Large intestine (tissue), 12 donors: ENCODE measurements at places on chromosomes 2 and 18. TPM values are rescaled to one million over a fixed set of nuclear protein-coding genes. Genes with fewer than 3 reads are reported as not detected.

DNA sequence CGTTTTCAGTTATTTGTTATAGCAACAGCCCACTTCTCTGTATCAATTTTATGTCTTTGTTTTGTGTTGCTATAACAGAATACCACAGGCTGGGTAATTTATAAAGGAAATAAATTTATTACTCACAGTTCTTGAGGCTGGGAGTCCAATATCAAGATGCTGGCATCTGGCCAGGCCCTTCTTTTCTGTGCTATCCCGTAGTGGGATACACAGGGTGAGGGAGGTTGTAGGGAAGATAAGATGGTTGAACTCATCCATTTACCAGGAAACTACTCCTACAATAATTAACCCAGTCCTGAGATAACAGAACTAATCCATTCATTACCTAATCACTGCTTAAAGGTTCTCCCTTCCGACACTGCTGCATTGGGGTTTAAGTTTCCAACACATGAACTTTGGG lies 220.7 kb downstream of the TPGS2 start:
- peak; percentile 51 for DNase-seq

GRCh38 chr18:60053747-60054304 lies 154.0 kb downstream of the PMAIP1 start:
- DNase-seq = peak; percentile 37

DNA sequence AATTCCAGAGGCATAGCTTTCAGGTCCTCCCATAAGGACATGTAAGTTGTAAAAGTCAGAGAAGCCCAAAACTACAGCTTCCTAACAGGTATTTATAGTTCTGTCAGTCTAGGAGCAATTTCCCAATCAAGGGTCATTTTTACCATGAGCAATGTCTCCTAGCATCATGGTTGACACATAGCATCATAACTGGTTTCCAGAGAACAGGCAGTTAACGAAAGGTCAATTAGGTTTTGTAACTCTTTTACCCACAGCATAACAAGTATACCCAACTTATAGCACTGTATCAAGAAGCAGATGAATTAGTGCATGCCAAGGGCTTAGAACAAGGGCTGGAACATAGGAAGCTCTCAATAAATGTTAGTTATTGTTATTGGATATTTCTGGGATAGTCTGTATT lies 110.1 kb downstream of the MREG start:
- no peak for DNase-seq

GRCh38 chr2:149040451-149040850 lies 2.0 kb downstream of the LYPD6B start:
- DNase-seq = no peak

GRCh38 chr2:61588566-61588965 lies 50.4 kb upstream of the XPO1 start:
- DNase-seq = no peak

GRCh38 chr2:25558262-25558661 lies 115.1 kb downstream of the DTNB start:
- peak; percentile 9 for DNase-seq

- no peak for DNase-seq
Measured at GRCh38 chr2:2083113-2083758, 247.8 kb downstream of the MYT1L start.

- no peak for DNase-seq
Measured at GRCh38 chr18:47246027-47246971, 5.2 kb downstream of the SKOR2 start.

DNA sequence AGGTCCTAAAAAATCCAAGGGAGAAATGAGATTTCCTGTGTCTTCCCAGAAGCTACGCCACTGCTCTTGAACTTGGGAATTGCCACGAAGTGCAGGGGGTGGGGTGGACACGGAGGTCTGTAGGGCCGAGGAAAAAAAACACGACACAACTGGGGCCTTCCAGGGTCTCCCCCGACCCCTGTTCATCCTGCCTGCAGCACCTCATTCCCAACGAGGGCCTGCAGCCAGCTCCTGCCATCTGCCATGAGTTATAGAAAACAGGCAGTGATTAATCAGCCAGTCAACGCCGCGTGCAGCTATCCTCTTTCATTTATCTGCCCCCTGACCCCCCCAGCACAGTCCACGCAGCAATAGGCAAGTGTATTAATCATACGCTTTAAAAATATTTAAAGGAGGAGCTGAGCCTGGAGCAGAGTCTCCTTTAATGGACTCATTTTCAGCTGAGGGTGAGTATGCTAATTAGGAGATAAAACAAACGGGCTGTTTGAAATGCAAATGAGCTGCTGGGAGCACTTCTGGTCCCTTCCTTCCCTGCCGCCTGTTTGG lies 209.9 kb downstream of the TFCP2L1 start:
- peak; percentile 41 for DNase-seq

DNA sequence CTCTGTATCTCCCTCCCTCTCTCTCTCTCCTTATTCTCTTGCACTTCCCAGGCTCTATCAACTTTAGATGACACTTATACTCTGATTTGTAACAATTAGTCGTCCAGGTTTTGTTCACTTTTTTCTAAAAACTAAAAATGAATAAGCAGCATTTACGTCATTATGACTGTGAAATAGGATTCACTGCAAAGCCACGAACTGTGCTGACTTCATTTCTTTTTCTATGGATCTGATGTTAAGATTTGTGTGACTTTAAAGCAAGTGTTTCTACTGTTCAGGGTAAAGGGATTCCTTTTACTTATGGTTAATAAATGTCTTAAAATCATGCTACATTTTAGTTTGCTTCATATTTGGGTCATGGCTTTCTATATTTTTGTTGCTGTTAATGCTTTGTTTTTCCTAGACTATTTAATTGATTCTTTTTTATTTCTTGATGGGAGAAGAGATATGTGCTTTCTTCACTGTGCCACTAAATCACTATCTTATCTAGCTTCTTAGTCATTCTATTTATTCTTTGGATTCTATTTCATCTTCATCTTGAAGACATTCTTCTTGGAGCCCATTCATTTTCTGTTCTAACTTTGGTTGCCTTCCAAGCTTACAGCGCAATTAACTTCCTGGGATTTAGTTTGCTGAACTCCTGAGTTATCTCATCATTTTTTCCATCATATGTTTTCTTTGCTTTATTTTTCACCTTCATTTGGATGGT lies 480.4 kb upstream of the TRIB2 start:
- no peak for DNase-seq

GRCh38 chr2:48471048-48471474 lies 58.9 kb upstream of the STON1 start:
- peak; percentile 84 for DNase-seq

- DNase-seq = no peak
Measured at GRCh38 chr2:24885221-24886125, 34.6 kb downstream of the ADCY3 start.

- DNase-seq = no peak
Measured at GRCh38 chr18:12621742-12622306, 36.1 kb downstream of the SPIRE1 start.

DNA sequence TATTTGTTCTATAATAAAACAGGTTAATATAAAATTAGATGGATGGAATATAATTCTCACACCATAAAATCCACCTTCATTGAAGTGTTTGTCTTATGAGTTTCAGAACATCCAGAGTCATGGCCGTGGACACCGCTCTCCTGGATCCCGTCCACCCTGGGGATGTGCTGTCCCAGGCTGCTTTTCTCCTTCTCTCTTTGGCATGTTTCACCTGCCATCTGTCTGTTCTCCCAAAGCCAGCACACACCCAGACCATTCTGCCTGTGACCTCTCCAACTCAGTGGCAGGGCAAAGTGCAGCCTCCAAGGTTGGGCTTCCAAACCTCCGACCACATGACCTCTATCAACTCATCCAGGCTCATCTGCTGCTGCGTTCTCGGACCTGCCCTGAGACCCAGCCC lies 104.7 kb downstream of the MYT1L start:
- no peak for DNase-seq

DNA sequence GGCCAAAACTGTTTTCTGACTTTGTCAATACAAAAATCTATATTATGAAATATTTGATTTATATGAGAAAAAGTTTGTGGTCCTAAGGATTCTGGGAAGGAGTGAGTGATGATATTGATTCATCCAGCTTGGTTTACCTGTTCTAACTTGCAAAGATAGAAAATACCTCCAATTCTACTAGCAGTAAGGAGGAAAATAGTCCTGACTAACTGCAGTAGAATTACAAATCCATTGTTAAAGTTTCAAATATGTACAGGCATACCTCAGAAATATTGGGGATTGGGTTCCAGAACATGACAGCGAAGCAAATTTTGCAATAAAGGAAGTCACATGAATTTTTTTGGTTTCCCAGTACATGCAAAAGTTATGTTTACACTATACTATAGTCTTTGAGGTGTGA lies 158.8 kb upstream of the CYRIA start:
- no peak for DNase-seq

- DNase-seq = no peak
Measured at GRCh38 chr18:45805551-45805950, 19.9 kb upstream of the SIGLEC15 start.

DNA sequence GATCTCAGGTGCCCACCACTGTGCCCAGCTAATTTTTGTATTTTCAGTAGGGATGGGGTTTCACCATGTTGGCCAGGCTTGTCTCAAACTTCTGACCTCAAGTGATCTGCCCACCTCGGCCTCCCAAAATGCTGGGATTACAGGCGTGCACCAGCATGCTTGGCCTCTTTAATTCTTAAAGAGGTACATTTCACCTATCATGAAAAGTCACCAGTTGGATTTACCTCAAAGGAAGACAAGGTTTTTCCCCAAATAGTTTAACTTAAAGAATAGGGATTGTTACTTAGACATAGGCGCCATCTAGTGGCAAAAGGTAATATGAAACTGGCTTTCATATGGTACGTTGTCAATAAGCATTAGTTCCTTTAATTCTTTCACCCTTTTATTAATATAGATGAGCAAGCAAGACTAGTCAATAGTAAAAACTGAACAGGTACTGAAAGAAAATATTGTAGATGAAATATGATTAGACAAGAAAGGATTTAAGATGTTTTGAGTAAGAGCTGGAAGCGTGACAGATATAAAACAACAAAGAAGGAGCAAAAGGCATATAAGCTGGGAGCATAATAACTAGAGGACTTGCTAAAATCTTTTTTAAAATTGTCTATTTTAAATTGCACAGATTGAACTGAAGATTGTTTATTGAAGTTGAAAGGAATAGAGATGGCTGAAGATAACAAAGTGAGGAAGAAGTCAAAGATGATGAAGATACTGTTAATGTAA lies 35.0 kb upstream of the PSMD14 start:
- DNase-seq = no peak

- DNase-seq = no peak
Measured at GRCh38 chr2:73770725-73771124, 9.2 kb downstream of the DUSP11 start.

- DNase-seq = no peak
Measured at GRCh38 chr2:179022685-179023084, 27.3 kb downstream of the CCDC141 start.

DNA sequence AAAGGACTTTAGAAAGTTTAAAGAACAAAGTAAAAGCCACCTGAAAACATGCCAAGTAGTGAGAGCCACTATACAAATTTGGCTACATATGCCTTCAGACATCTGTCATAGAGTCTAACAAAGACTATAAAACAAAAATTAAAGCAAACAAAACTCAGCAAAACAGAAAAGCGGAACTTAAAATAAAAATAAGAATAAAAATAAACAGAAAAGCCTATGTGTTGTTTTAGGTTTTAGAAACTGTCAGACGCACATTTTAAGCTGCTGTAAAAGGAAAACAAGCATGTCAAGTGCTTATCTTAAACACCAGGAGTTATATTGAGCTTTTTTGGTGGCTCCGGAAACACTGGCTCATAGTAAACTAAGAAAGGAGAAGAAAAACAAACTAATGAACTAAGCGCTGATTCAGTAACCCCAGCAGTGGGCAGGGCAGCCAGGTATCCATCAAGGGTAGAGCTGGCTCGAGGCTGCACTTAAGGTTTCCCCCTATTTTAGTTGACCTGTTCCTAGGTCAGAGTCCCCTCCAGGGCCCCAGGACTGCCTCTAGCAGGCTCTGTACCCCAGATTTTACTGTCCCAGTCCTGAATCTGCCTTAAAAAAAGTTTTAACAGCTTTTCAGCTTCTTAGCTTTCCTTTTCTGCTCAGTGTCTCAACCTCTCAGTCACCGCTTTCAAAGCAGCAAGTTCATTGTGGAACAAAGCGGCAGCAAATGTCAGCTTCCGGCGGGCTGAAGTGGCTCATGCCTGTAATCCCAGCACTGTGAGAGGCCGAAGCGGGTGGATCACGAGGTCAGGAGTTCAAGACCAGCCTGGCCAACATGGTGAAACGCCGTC lies 15.4 kb upstream of the RMC1 start:
- DNase-seq = no peak

- DNase-seq = no peak
Measured at GRCh38 chr2:83613178-83613577, 845.9 kb downstream of the SUCLG1 start.

DNA sequence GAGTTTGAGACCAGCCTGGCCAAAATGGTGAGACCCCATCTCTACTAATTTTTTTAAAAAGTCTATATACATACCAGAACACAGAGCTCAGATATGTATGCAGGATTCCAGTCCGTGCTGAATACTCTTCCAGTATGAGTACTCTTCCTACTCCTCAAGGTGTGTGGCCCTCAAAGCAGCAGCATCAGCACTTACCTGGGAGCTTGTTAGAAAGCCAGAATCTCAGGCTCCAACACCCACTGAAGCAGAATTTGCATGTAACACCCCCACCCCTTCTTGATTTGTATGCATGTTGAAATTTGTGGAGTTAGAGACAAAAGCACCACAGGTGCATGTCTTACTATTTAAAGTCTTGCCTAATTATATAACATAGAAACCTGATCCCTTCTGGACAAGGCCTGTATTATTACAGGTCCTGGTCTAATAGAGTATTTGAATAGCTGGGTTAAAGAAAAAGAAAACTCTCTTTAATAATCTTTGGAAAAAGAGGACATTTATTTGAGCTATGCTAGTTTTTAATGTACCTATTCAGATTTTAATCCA lies 50.3 kb upstream of the NFE2L2 start:
- DNase-seq = no peak

DNA sequence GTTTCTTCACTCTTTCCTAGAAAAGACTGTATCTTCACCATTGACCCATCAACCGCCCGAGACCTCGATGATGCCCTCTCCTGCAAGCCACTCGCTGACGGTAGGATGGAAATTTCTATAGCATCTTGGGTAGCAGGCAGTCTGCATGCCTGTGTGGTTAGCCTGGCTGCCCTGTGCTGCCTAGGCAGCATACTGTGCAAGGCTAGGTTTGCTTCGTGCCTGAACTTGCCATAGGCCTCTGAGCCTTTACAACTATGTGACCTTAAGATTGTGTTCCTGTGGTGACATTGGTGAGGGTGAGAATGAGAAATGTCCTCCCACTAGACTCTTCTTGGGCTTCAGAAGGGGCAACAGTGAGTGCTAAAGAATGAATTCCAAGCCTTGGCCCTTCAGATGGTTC lies 168.2 kb upstream of the ALPP start:
- no peak for DNase-seq

- DNase-seq = no peak
Measured at GRCh38 chr2:80348078-80348477, 43.5 kb upstream of the LRRTM1 start.

The DNAH6 gene
- polyA plus RNA-seq = 1.6 TPM

The RFX8 gene
- 0.39 TPM for polyA plus RNA-seq

The IL36B gene
- not detected for polyA plus RNA-seq

The OTX1 gene
- 0.04 TPM for polyA plus RNA-seq

The SIX2 gene
- 0.03 TPM for polyA plus RNA-seq

The DNAJC5G gene
- 0.19 TPM for polyA plus RNA-seq

The AMER3 gene
- polyA plus RNA-seq = 1.3 TPM
